ENCODE measurements at places on chromosomes 2 and 18. TPM values are rescaled to one million over a fixed set of nuclear protein-coding genes. Genes with fewer than 3 reads are reported as not detected.

Gene IL36A
- not detected for total RNA-seq

Gene MAP3K20
- total RNA-seq, result 0.39 TPM

Gene KCNF1
- not detected for total RNA-seq

Gene SPC25
- 0.17 TPM for total RNA-seq

Gene GPR45
- total RNA-seq, result not detected

Gene DPYSL5
- not detected for total RNA-seq

Gene EML6
- 0.34 TPM for total RNA-seq

Gene PJVK
- total RNA-seq, result 3.8 TPM

Gene CMPK2
- total RNA-seq, result 7.6 TPM

Gene GREB1L
- not detected for total RNA-seq

Gene UGT1A5
- not detected for total RNA-seq

Gene SFTPB
- total RNA-seq, result not detected

Gene TBR1
- total RNA-seq, result not detected

Gene SP100
- total RNA-seq, result 242 TPM

Gene ALKAL2
- not detected for total RNA-seq

Gene SLC23A3
- total RNA-seq, result 0.36 TPM

Gene CYP1B1
- total RNA-seq, result 0.14 TPM

Gene RELCH
- 44.3 TPM for total RNA-seq

Gene PRKAG3
- total RNA-seq, result not detected

Gene MROH2A
- not detected for total RNA-seq

Gene TDRD15
- total RNA-seq, result not detected

Gene CPO
- not detected for total RNA-seq

Gene PER2
- 38.2 TPM for total RNA-seq

Gene MERTK
- 0.08 TPM for total RNA-seq

Gene KRTCAP3
- 12.8 TPM for total RNA-seq

Gene INHBB
- total RNA-seq, result not detected

Gene APOB
- total RNA-seq, result not detected

Gene FABP1
- not detected for total RNA-seq

Gene KCNJ3
- total RNA-seq, result not detected

Gene GKN1
- not detected for total RNA-seq

Gene PROM2
- total RNA-seq, result 0.73 TPM

Gene ICOS
- 98.1 TPM for total RNA-seq

Gene PIEZO2
- total RNA-seq, result not detected

Gene CRYBA2
- not detected for total RNA-seq

Gene RAB3GAP1
- 35.9 TPM for total RNA-seq

Gene MC2R
- total RNA-seq, result not detected

Data from CD4-positive, alpha-beta T cell (primary cell).